ENCODE measurements at places on chromosomes 7 and 10. TPM values are rescaled to one million over a fixed set of nuclear protein-coding genes. Genes with fewer than 3 reads are reported as not detected.

- DNase-seq, result no peak
Observed at GRCh38 chr7:14389181-14389591, 399.7 kb upstream of the ETV1 start.

- no peak for DNase-seq
Observed at GRCh38 chr7:26167303-26167934, 15.4 kb downstream of the NFE2L3 start.

DNA sequence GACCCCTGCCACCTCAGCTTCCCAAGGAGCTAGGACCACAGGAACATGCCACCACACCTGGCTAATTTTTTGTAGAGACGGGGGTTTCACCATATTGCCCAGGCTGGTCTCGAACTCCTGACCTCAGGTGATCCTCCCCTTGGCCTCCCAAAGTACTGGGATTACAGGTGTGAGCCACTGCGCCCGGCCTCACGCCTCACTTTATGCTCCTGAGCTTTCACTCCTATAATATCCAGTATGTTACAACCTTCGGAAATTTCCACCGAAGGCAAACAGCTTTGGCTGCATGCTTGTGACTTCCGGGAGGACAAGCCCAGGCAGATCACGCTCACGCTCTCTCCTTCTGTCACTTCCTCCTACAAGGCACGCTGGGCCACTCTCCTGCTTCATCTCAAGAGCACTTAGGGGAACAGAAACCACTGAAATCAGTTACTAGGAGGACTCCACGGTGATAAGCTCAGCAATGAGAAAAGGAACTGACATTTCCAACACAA lies 4.4 kb upstream of the MAD1L1 start:
- DNase-seq, result peak; percentile 86

- no peak for DNase-seq
Observed at GRCh38 chr7:30990673-30991170, 27.0 kb downstream of the GHRHR start.

GRCh38 chr10:97207131-97207530 lies 21.4 kb upstream of the SLIT1 start:
- no peak for DNase-seq

- no peak for DNase-seq
Observed at GRCh38 chr10:88116971-88117626, 253.7 kb downstream of the PTEN start.

GRCh38 chr10:12839941-12840611 lies 161.4 kb downstream of the CCDC3 start:
- DNase-seq, result no peak

- no peak for DNase-seq
Observed at GRCh38 chr10:112307358-112308124, 24.3 kb downstream of the TECTB start.

- DNase-seq, result no peak
Observed at GRCh38 chr7:22936246-22936645, 77.7 kb downstream of the HYCC1 start.

- no peak for DNase-seq
Observed at GRCh38 chr7:157189405-157189804, 50.7 kb downstream of the UBE3C start.

DNA sequence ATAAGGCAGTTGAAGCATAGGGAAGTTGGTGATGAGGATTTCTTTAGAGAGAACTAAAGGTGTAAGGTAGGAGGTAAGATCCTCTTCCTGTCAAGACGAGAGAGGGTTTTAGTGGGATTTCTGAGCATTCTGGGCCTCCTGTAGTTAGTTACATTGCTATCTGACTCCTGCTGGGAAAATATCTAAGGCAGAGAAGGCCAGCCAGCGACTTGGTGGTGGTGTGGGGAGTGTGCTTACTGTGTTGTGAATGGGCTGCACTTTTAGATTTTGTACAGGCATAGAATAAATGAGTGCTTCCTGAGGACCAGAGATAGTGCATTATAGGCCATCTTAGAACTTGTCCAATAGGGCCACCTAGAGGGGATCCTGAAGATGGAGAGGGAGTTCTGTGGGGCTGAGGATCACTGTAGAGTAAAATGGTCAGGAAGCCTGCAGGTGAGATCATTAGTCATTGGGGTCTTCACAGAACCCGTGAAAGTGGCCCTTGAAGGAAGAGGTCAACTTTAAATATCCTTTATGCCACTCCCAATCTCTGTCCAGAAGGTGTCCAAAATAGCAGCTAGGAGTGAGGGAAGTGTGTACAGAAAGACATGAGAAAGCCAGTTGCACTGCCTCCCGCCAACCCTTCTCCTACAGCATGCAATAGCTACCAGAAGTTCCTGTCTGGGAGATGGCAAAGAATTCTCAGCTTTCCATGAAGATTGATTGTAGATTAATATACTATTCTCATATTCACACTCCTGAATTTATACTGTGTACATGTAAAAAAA lies 266.6 kb downstream of the POLR1F start:
- DNase-seq, result no peak

DNA sequence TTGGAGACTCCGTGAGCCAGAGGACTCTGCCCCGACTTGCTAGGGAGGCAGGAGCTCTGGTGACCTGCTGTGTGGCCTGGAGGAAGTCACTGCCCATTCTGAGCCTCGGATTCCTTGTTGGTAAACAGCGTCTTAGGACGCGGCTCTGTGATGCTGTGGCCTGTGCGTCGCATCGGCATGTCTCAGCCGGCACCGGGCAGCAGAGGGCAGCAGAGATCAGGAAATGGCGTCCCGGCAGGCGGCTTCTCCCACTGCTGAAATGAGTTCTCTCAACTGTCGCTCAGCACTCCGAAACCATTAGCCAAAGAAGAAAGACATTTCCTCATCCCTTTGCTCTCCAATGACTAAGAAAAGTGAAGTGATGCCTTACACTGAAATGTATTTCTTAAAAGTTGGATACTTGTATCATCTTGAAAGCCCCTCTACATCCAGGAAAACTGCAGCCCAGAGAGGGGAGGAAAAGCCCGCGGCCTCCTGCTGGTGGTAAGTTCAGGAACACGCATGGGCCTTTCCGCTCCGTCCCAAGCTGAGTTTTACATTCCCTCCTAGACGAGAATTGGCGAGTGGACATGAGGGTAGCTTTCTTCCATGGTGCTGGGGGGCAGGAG lies 91.7 kb downstream of the WDR11 start:
- peak; percentile 42 for DNase-seq

The RET gene
- polyA plus RNA-seq, result not detected

The SPAG6 gene
- polyA plus RNA-seq, result not detected

The CPVL gene
- 5.5 TPM for polyA plus RNA-seq

The GPR158 gene
- not detected for polyA plus RNA-seq

The SLC13A1 gene
- polyA plus RNA-seq, result not detected

The LFNG gene
- polyA plus RNA-seq, result 1.8 TPM

The SORCS3 gene
- polyA plus RNA-seq, result not detected

The CPN1 gene
- not detected for polyA plus RNA-seq

The RELN gene
- not detected for polyA plus RNA-seq

The NPTX2 gene
- polyA plus RNA-seq, result not detected
